Bone marrow (tissue), 2 donors: ENCODE measurements at places on chromosomes 3 and 15.

- no peak for DNase-seq
These were observed 87.5 kb upstream of the CADPS start for GRCh38 chr3:62962714-62963113.

DNA sequence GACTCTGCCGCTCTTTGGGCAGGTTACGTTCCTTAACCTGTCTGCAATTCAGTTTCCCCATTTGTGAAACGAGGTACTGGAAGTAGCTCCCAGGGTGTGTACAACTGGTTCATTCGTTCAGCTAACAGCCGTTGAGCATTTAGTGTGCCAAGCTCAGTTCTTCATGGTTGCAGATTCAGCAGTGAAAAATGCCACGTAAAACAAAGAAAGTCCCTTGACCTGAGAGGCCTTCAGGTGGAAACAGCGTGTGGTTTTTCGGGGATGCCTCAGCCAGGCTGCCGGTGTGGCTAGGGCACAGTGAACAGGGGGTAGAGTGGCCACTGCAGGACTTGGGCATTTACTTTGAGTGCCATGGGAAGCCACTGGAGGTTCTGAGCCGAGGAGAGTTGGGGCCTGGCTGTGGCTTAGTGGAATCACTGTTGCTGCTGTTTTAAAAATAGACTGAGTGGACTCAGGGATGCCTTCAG, 4.7 kb downstream of the SYNM start:
- no peak for DNase-seq

DNA sequence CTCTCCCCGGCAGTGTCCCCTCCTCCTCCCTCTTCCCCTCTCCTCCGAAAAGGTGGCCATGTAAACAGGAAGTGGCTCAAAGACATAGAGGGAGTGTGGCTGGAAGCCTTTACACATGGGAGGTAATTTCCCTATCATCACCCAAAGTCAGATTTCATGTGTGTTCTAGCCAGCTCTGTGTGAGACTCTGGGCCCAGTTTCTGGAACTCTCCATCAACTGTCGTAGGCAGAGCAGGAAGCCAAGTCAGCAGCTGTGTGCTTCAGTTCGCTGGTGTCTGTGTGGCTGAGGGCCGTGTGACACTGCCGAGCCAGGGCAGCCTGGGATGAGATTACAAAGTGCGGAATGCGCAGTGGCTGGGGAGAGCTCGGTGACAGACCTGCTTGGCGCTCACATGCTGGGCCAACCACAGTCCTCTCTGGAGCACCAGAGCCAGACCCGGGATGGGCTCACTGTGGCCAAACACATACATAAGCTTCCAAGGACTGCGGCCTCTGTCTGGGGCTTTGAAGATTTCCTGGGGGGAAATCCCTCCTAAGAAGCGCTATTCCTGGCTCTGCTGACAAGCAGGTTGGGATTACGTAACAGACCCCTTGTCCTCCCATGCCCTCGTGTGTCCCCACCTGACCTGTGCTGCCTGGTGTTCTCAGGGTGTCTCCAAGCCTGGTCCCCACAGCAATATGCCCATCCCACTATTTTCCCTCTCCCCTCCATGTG, 50.7 kb downstream of the UMPS start:
- DNase-seq, result no peak

DNA sequence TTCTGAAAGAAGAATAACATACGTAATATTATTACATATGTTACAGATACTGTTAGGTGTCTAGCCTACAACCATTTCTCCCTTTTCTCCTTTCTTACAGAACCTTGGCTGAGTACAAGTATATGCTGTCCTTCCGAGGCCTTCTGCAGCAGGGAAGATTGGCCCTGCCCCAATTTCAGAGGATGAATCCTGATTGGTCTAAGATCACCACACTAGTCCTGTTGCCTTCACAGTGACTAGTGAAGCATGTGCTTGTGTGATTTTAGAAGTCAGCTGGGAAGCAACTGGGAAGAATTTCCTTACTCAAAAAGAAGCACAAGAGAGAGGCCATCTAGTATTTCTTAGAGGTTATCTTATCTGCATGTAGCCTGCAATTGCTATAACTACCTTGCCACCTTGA, 30.6 kb upstream of the MECOM start:
- DNase-seq, result no peak

- DNase-seq, result peak; percentile 42
These were observed 51.6 kb upstream of the BLM start for GRCh38 chr15:90665288-90666134.
